ENCODE measurements at places on chromosomes 7 and 10.

DNA sequence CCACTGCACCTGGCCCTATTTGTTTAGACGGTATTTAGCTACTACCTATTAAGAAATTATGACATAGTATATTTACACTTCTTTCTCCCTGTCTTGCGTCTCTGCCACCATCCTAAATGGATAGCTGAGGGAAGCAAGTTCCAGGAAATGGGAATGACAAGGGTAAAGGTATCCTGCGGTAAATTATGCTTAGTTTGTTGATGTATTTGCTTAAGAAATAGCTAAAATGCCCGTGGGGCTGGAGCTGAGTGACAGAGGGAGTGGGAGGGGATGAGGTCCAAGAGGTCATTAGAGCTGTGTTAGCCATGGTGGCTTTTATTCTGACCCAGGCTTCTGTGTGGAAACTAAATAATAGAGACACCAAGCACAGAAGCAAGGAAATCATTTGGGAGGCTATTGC lies 29.0 kb upstream of the UBE2D1 start:
- DNase-seq = no peak

DNA sequence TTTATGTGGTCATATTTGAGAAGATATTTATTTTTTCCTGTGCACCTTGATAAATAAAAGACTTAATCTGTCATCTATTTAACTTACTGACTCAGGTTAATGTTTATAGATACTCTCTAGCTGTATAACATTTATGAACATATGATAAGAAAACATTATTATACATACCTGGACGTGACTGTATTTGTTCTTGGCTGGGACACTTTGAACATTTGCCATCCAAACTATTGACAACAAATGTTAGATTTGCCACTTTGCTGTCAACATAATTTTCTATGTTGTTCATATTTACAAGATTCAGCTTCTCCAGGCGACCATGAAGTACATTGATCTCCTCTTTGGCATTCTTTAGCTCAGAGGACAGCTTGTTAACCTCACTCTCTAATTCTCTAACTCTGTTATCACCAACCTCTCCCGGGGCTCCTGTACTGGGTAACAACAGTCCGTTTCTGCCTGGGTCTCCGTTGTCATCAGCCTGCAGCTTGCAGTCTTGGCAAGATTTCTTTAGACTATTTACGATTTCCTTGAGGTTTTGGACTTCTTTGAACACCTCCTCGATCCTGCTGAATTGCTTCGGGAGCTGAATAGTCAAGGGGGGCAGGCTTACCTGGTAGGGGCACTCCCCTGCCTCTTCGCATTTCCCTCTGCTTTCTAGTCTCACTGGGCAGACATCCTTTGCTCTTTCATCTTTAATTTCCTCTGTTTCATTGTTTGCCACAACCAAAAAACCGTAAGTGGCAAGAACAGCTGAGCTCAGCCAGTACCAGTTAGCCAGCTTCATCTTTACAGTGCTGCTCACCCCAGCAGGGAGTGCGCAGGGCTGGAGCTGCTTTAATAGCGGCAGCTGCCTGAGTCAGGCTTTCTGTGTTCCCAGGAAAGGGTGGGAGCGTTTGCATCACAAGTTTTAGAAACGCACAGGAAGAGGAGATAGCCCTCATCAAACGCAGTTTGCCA lies at the start of gene FGL2:
Gene FGL2, minus strand, starts transcription at position 807 of the 954 bp plus-strand sequence. Its CDS starts 26 bp downstream, at position 781.
- no peak for DNase-seq

- DNase-seq = no peak
Observed at GRCh38 chr7:150379441-150380379, 580 bp downstream of the ZNF775 start.

GRCh38 chr10:80141696-80142460 lies 9.3 kb downstream of the PLAC9 start:
- no peak for DNase-seq

GRCh38 chr10:17235136-17235535 lies 7.1 kb downstream of the VIM start:
- no peak for DNase-seq

GRCh38 chr10:31596765-31597164 lies 277.7 kb downstream of the ZEB1 start:
- no peak for DNase-seq
